NCI-H526 treated with DMSO at 0.1 percent for 48 hours (cell line): ENCODE measurements at places on chromosomes 5 and 9.

GRCh38 chr5:60639544-60639943 is 60.4 kb downstream of the DEPDC1B start:
- DNase-seq = no peak

DNA sequence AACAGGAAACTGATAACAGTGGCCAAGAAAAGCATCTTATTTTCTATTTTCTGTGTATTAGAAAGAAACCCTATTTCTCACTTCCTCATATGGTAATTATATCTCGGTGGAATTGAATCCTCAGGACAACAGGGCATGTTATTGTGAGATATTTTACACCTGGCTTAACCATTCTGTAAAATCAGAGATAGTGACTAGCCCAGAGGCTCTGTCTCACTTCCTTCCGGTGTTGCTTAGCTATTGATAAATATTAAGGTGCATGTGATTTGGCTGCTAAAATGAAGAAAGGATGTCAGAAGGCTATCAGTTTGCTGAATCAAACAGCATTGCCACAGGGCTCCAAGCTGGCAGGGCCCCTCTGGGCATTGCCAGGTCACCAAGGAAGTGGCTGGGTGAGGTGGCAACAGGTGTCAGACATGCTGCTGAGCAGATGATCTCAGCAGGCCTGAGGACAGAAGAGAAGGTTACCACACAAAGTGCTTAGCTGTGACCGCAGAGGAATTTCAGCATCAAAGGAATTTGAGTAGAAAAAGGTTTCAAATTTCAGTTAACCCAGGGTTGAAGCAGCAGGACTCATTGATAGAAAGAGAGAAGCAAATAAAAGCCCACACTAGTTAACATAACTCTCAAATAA is 330.7 kb downstream of the PDE4D start:
- DNase-seq = no peak

GRCh38 chr9:127523312-127523851 is 72.1 kb downstream of the LRSAM1 start:
- no peak for DNase-seq

- no peak for DNase-seq
Observed at GRCh38 chr9:7055171-7055903, 297.6 kb downstream of the KDM4C start.

DNA sequence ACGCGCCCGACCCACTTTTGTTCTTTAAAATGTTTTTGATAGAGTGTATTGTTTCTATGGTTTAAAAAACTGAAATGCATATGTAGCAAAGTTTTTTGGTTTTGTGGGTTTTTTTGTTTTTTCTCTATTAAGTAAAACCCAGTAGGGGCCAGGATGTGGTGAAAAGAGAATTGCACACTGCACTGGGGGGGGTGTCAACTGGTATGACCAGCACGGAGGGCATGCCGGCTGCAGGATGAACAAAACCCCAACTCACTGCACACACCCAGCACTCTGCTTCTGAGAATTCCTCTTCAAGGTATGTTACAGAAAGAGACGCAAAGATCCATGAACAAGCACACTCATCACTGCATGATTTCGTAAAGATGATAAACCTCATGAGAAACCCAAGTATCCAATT is 75.0 kb downstream of the STK10 start:
- DNase-seq = no peak

DNA sequence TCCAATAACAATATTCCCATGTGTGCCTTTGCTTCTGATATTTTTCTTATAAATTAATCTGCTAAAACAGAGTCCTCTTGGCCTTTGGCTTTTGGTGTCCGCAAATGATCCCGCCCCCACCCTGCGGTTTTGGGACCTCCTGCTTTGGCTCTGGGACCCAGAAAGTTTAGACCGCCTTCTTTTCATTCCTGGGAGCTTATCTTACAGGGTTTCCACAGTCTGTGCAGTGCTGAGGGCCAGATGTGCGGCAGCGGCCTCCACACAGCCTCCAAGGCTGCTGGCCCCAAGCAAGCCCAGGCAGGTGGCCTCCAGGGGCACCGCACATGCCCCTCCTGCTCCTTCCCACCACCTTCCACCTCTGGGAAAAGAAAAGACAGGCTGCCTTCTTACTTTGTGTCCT is 191.5 kb downstream of the ERCC6L2 start:
- DNase-seq = no peak

DNA sequence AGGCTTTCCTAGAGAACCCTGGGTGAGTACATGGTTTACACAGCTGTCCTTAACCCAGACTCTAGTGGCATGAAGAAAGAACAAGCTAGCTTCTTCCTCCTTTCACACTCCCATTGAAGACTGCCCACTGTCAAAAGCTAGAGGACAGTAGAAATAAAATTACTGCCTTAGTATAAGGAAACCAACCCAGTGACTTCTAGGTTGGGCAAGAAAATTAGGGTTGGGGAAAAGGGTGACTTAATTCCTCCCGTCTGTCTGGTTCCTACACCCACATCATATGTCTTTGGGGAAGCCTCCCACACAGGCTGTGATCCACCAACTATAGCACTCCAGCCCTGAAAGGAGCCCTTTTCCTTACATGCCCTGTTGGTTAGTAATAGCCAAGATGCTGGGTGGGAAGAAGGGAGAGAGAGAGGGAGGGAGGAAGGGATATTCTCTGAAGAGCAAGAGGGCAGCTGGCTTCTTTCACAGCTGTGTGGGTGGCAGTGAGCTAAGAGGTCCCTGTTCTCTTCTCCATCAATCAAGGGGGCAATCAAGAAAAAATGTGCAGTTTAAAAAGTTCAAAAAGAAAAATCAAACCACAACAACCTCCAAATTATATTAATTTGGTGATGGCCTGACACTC is 21.7 kb downstream of the HBEGF start:
- no peak for DNase-seq

DNA sequence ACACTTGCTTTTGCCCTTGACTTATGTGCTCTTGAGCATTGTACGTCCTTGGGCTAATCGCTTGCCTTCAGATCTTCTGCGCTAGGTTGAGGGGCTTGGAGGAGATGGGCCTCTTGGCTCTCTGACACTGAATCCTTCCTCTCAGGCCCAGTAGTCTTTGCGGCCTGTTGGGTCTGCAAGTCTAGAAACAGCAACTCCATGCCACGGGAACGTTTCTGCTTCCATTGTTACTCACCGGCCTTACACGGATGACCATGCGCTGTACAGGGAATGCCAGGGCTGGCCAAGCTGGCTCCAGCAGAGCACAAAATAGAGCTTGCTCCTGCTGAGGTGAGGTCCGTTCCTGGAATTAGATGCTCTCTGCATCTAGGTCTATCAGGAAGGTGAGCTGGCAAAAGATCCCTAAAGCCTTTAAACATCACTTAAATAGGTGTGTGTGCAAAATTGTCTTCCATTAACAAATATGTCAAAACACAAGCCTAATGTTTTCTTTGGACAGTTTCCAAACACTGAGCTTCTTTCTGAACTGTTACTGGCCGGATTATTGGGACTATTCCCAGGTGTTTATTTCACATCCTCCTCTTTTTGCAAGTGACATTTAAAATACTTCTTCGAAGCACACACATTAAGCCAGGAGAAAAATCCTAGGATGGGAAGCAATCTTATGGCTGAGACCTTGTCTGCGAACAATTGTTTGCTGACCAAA is 29.7 kb downstream of the DAPK1 start:
- DNase-seq = no peak

- no peak for DNase-seq
Observed at GRCh38 chr5:169095410-169095960, 205.5 kb downstream of the SLIT3 start.

GRCh38 chr5:178533136-178533535 is 57.1 kb downstream of the COL23A1 start:
- DNase-seq = no peak

DNA sequence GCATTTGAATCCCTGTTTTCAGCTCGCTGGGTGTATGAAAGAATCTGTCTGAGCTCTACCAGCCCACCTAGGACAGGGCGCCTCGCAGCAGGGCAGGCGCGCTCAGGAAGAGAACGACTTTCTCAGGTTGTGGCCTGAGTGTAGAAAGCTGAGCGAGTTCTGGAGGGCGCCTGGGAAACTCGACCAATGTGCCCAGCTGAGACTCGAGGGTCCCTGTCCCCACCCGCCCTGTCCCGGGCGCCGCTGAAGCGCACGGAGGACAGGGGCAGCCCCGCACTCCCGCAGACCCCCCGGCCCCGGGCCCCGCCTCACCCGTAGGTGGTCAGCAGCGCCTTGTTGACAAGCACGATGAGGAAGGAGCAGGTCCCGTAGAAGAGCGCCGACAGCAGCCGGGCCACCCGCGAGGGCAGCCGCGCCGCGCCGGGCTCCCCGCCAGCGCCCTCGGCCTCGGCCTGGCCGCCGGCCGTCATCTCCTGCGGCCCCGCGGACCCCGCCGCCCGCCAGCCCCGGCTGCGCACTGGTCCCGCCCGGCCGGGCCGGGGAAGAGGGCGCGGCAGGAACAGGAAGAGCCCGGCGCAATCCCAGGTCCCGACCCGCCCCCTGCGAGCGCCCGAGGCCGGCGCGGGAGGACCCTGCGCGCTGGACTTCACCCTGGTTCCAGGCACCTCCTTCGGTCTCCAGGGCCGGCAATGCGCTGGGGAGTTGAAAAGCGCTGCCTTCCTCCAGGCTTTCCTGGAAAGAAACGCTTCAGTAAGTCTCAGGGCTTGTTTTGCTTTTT is at the start of gene SLC35D2:
Gene SLC35D2 (minus strand): TSS at position 547 of the 778 bp plus-strand sequence. CDS start 77 bp downstream, at position 470.
- peak; percentile 23 for DNase-seq

- DNase-seq = no peak
Observed at GRCh38 chr5:31995714-31996113, 178.4 kb downstream of the GOLPH3 start.

DNA sequence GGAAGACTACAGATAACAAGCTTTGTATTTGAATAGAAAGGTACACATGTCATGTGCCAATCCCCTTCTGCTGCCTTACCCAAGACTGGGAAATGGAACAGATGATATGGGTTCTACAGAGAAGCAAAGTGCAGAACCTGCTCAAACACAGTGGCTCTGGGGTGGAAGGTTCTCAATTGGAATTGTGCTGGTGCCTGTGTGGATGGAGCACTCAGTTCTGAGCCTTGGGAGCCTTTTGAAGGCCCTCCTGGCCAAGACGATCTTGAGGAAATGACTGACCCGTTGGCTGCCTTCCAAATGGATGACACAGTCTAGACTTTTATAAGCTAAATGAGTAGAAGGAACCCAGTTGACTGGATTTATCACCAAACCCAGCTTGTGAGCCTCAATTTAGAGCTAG is 4.2 kb upstream of the PRSS3 start:
- no peak for DNase-seq

DNA sequence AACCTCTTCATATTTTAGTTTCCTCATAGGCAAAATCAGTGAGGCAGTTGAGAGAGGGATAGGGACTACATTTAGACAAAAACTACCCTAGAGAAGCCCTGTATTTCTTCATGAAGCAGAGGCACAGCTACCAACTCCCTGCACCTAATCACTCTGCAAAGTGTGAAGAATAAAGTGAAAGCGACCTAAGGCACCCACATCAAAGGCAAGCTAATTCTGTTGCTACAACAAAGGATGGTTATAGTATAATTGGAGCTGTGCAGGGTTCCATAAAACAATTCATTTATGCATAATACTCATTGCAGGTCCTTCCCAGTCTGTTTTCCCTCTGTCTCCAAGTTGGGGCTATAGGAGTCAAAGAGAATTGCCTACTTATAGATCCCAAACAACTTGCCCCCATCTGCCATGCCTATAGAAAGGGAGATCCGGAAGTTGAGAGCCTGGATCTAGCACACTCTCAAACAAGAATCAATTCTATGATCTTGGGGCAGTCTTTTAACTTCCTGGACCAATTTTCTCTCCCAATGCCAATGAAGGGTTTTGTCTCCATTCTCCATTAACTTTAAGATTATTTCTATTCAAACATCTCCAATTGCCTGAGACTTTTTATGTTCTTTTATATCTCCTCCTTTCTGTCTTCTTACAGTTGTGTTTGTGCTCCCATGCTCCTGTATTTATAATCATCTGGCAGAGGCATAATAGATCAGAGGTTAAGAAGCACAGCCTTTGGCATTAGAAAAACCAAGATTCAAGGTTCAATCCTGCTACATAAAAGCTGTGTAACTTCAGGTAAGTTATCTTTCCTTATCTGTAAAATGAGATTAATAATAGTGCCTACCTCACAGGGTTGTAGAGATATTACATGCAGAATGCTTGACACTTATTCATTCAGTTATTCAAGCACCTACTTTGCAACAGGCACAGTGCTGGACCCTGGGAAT is 56.0 kb upstream of the PTGER4 start:
- no peak for DNase-seq

DNA sequence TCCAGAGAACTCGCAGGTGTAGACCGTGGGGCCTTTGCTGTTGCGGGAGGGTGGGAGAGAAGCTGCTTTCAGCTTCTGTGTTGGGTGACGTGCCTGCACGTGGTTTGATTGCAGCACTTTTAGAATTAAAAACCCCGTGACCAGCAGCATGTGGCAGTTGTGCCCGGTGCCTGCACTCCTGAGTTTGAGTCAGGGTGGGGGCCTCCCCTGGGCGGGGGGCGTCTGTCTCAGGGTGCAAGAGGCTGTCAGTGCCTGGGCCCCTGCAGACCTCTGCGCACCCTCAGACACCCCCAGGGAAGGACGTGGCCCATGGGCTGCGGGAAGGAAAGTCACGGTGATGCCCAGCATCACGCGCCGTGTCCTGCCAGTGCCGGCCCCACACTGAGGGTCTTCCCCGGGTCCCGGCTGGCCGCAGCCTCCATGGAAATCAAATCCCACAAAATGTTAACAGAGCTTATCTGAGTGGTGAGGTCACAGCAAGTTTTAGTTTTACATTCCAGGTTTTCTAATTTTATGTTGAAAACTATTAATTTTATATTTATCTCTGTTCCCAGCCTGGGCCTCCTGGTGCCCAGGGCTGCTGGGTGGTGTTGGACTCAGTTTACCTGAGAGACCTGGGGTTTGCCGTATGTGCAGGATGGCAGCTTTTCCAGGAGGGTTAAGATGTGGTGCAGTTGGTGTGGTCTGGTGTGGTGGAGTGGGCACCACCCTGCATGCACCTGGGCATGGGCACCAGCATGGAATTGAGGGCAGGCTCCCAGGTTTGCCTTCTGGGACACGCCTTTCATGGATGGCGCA is 33.3 kb downstream of the AHRR start:
- no peak for DNase-seq

DNA sequence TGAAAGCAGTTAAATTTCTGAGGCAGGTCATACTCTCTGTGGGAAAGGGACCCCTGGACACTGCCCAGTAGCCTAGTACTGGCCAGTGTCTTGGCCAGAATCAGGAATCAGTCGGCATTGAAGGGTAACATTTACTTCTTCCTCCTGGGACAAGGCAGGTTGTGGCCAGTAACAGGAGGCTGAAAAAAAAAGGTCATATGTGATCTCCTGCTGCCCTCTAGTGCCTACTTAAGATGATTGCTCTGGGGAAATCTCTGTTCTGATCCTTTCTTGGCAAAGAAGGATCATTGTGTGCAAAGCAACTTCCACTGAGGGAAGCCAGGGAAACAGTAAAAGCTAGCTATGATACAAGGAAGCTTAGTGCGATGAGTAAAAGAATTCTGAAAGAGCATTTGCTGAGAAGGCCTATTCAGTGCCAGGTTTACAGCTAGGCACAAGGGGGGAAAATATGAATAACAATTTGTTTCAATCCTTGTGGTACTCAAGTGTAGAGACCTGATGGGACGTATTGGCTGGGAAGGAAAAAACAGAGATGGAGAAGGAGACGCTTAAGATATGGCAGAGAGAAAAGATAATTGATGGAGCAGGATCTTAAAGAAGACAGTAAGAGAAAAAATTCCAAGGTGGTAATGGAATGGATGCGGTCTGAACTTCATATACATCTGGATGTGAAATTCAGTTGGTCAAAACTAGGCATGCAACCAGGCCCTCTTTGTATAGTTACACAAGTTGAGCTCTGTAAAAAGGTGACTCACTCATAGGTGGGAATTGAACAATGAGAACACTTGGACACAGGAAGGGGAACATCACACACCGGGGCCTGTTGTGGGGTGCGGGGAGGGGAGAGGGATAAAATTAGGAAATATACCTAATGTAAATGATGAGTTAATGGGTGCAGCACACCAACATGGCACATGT is 25.8 kb upstream of the TRIM32 start:
- peak; percentile 30 for DNase-seq

- DNase-seq = no peak
Observed at GRCh38 chr5:60535951-60536350, 164.0 kb downstream of the DEPDC1B start.
